ENCODE measurements at places on chromosomes 5 and 9. TPM values are rescaled to one million over a fixed set of nuclear protein-coding genes. Genes with fewer than 3 reads are reported as not detected.

The ZNF300 gene
- 5.7 TPM for total RNA-seq

The SPATA31A1 gene
- not detected for total RNA-seq

The OBP2B gene
- not detected for total RNA-seq

The FCHO2 gene
- 2.4 TPM for total RNA-seq

The OR2V1 gene
- total RNA-seq, result not detected

The CARTPT gene
- total RNA-seq, result not detected

The KCNV2 gene
- total RNA-seq, result not detected

The TMEM232 gene
- total RNA-seq, result 0.66 TPM

The GPR150 gene
- not detected for total RNA-seq

The PPP3R2 gene
- not detected for total RNA-seq

The SV2C gene
- total RNA-seq, result 0.04 TPM
